GM04504 (cell line): ENCODE measurements at places on chromosomes 3 and 15.

- DNase-seq = no peak
Observed at GRCh38 chr3:15932348-15933300, 134.8 kb upstream of the ANKRD28 start.

DNA sequence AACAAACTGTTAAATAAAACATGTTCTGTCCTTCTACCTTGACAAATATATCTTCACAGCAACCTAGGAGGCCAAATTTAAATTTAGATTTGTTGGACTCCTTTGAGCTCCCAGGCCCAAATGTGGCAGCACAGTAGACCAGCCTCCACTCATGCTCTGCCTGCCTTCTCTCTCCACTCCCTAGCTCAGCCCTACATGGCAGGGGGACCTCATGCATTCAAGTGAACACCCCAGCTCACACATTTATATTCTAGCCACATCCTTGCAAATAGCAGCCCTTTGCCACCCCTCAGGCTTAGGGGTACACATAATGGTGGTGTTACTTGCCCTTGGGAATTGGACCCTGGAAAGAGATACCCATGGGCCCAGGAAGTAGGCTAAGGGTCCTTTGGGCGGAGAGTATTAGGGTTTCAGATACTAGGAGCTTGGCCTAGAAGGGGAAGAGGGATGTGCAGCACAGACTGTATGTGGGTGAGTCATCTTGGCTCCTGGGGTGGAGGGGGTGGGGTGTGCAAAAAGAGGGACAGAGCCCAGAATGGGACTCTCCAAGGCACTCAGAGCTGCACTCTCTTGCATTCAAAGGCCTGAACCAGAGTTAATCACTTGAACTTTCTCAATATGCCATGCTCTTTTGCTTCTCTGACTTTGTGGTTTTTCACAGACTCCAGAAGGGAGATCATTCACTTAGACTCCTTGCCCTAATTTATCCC is 268.4 kb upstream of the ROPN1 start:
- DNase-seq = peak; percentile 78

- no peak for DNase-seq
Observed at GRCh38 chr15:41797201-41797944, 23.1 kb downstream of the MAPKBP1 start.

DNA sequence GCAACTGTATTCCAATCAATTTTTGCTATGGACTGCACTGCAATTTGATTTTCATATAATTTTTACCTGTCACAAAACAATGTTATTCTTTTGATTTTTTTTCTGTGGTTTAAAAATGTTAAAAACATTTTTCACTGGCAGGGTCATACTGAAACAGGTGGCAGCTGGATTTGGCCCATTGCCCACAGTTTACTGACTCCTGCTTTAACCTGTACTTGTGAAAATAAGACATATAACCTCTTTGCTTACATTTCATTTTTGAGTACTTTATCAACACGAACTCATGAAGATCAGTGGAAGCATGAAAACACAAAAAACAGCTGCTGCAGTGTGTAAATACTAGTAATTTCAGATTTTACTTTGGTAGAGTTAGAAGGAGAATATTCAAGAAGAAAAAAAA is 313.1 kb downstream of the WDR72 start:
- no peak for DNase-seq

DNA sequence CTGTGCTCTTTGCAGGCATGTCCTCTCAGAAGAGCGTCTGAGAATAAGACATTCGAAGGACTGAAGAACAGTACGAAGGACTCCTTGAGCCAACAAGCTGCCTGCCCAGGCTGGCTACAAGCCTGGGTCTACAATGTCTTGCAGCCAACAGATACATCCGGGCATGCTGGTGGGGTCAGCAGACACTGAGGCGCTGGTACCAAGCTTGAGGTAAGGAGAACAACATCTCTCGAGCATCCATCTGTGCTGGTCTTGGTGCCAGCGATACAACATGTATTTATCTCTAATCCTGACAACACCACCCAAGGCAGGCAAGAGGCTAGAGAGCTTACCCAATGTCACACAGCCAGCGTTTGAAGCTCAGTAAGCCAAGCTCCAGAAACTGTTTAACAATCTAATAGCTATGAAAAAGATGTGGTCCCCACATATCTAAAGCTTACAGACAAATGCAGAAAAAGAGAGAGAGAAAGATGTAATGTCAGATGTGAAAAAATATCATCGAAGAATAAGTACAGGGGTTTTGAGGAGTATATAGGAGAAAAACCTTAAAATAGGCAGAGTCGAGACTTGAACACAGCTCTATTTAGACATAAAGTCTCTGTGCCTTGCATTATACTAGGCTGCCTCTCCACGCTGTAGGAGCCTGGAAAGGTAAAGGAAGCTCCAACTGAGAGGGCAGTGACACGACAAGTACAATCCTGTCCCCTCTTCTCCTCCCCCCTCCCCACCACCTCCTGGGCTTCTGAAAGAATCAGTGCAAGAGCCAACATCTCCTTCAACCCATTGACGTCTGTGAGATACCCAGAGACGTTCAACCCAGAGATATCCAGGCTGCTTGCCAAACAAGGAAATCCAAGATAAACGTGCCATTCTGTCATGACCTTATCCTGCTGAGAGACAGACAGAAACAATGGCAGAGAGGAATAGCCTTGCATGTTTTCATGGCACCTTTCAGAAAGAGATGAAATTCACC is 39.4 kb downstream of the WWTR1 start:
- no peak for DNase-seq

GRCh38 chr15:89395461-89395871 is 60.8 kb upstream of the POLG start:
- no peak for DNase-seq

DNA sequence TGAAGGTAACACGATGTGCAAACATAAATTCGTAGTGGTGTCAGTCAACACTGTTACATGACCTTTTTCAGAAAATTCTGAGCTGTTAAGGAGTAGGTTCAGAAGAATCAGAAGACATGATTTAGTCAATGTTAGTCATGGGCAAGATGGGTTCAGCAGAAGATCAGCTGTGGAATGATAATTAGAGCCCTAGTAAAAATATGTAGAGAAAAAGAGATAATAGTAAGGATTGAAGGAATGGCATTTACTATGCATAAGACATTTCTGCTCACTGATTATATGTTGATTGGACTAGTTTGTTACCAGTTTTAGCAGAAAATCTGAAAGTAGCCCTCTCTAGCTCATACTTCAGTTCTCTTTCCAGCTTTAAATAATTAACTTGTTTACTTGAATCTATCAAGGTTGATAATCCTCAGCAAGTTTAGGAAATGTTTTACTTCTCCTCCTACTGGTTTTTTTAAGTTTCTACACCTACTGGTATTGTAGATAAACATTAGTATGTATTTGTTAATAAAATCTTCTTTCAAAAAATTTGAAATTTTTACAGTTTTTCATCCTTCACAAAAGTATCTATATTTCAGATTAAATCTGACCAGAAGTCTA is 98.6 kb downstream of the ALCAM start:
- no peak for DNase-seq

GRCh38 chr3:45317710-45318109 is 70.7 kb upstream of the LARS2 start:
- no peak for DNase-seq

DNA sequence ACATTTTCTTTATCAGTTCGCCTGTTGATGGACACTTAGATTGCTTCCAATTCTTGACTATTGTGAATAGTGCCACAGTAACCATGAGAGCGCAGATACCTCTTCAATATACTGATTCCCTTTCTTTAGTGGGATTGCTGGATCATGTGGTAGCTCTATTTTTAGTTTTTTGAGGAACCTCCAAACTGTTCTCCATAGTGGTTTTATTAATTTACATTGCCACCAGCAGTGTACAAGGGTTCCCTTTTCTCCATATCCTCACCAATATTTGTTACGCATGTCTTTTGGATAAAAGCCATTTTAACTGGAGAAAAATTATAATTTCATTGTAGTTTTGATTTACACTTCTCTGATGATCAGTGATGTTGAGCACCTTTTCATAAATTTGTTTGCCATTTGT is 59.3 kb downstream of the RASA2 start:
- no peak for DNase-seq

- no peak for DNase-seq
Observed at GRCh38 chr3:155316426-155316825, 22.9 kb upstream of the STRIT1 start.

GRCh38 chr15:65402961-65403360 is 19.8 kb downstream of the IGDCC4 start:
- DNase-seq = no peak

GRCh38 chr15:26157081-26157480 is 294.0 kb upstream of the ATP10A start:
- DNase-seq = no peak

DNA sequence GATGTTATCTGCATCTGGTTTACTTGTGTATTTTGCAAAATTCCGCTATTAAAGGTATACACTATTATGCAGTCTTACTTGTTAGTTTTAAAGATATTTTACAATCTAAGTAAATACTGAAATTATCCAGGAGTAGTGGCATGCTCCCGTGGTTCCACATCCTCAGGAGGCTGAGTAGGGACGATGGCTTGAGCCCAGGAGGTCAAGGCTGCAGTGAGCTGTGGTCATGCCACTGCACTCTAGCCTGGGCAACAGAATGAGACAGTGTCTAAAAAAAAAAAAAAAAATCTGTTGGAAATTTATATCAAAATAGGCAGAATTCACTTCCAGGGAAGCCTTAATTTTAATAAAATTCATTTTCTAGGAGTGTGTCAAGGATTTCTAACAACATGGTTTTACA is 27.7 kb upstream of the HYKK start:
- no peak for DNase-seq

- DNase-seq = no peak
Observed at GRCh38 chr15:64678126-64678819, 97.1 kb downstream of the RBPMS2 start.
